Activated T-cell treated with anti-CD3 and anti-CD28 coated beads for 24 hours (primary cell): ENCODE measurements at places on chromosomes 1 and 21.

- DNase-seq, result peak; percentile 11
Measured at GRCh38 chr1:17606826-17607440, 67.4 kb downstream of the ARHGEF10L start.

- no peak for DNase-seq
Measured at GRCh38 chr1:109294481-109294880, 11.5 kb upstream of the PSRC1 start.

- no peak for DNase-seq
Measured at GRCh38 chr1:231630558-231631205, 4.1 kb downstream of the DISC1 start.

- no peak for DNase-seq
Measured at GRCh38 chr1:106072909-106073600, 983.4 kb upstream of the PRMT6 start.

DNA sequence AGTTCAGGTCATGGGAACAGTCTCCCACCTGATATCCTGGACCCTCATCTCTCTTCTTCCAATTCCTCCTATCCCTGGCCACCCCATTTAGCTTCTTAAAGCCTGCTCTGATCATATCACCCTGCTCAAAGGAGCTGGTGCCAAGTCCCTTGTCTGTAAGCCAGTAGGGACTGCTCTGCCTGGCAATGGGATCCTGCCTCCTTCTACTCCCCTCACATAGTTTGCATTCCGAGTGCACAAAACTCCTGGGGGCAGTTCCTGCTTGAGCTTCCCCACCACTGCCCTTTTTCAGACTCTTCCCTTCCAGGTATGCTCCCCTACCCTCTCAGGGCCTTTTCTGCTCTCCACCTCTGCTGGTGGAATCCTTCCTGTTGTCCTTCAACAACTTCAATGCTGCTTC, 48.1 kb downstream of the NGF start:
- DNase-seq, result no peak
